ENCODE measurements at places on chromosomes 1 and 21.

DNA sequence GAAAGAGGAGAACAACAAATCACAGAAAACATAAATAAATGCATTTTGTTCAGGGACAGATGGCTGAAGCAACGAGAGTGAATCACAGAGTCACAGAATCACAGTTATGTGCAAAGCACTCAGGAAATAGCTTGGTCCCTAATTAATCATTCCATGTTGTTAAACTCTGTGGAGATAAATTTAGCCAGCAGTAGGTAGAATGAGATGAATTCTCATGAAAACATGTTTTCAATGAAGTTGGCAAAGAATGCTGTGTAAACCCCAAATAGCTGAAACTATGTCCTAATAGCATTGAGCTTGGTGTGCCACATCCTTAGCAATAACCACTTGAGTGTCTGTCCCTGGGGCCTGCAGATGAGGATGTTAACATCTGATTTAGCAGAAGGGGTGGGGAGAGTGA, 20.4 kb downstream of the LEPR start:
- DNase-seq: no peak

GRCh38 chr1:82260666-82261065, 459.9 kb downstream of the ADGRL2 start:
- DNase-seq: no peak

- DNase-seq: no peak
Observed at GRCh38 chr1:77057994-77058585, 161.1 kb downstream of the PIGK start.

- DNase-seq: no peak
Observed at GRCh38 chr1:13892671-13893325, 192.8 kb downstream of the PRDM2 start.

- DNase-seq: no peak
Observed at GRCh38 chr21:34360488-34361241, 3.1 kb upstream of the KCNE2 start.

GRCh38 chr1:51541313-51542050, 22.4 kb upstream of the EPS15 start:
- no peak for DNase-seq

GRCh38 chr1:245752561-245752960, 597.8 kb downstream of the KIF26B start:
- no peak for DNase-seq

- DNase-seq: no peak
Observed at GRCh38 chr1:50424884-50425375, 1.7 kb upstream of the DMRTA2 start.

GRCh38 chr21:32818411-32818810, 46.9 kb upstream of the PAXBP1 start:
- DNase-seq: no peak

DNA sequence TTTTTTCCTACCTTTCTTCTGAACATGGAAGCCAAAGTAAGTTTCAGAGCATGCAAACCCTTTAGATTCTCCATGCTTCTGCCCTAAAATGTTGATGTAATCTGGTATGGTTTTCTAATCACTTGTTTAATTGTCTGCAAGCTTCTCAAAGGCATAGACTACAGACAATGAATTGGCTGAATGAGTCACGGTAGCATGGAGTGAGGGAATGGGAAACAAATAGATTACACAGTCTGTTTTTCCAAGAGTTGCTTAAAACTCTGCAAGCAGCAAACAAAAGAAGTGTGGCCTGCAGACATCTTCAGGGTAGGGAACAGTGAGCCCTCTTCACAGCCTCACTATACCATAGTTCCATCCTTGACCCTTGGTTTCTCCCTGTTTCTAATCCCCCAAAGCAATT, 326.0 kb downstream of the BARHL2 start:
- no peak for DNase-seq

GRCh38 chr1:63931468-63931867, 157.7 kb downstream of the ROR1 start:
- no peak for DNase-seq

GRCh38 chr1:180522213-180522515, 19.8 kb upstream of the ACBD6 start:
- DNase-seq: no peak

GRCh38 chr1:14804626-14805025, 206.1 kb downstream of the KAZN start:
- no peak for DNase-seq

DNA sequence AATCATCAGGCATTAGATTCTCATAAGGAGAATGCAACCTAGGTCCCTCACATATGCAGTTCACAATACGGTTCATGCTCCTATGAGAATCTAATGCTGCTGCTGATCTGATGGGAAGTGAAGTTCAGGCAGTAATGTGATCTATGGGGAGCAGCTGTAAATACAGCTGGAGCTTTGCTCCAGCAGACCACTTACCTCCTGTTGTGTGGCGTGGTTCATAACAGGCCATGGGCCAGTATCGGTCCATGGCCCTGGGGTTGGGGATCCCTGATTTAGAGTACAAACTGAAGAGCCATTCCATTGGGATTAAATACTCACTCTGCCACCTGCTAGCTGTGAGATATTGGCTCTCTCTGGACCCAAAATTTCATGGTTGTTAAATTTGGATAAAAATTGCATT, 244.6 kb upstream of the POGK start:
- no peak for DNase-seq

DNA sequence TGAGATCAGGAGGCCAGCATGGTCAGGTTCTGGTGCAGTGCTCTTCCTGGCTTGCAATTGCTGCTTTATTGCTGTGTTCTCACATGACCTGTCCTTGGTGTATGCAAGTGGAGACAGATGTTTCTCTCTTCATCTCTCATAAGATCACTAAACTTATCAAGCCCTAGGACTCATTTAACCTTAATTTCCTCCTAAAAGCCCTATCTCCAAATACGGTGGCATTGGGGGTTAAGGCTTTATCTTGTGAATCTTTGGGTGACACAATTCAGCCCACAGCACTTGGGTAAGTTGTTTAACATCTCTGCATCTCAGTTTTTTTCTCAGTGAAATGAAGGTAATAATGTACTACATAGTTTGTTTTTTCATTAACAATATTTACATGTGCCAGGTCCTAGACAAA, 152.4 kb downstream of the RWDD3 start:
- no peak for DNase-seq

DNA sequence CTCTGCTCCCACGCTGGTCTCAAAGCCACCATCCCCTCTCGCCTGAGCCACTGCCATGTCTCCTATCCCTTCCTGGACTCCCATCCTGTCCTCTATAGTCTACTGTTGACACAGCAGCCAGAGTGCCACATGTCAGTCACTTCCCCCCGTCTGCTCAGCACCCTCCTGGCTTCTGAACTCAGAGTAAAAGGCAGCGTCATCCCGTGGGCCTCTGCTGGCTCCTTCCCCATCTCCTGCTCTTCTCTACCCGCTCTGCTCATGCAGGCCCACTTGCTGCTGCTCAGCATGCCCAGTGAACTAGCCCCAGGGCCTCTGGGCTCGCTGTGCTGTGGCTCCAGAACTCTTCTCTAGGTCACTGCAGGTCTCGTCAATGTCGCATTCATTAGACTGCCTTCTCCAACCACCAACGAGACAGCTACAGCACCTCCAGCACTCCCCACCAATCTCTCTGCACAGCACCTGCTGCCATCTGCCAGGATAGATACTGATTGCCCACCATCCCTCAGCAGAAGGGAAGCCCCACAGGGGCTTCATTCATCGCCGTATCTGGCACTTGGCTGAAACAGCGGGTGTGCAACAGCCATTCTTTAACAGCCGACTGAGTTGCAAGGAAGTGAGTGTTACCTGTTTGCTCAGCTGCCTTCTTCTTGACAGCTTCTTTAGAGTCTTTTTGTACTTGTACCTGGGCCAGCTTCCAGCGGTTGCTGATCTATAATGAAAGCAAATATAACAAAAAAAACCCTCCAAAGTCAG, 11.8 kb upstream of the SRM start:
- no peak for DNase-seq

DNA sequence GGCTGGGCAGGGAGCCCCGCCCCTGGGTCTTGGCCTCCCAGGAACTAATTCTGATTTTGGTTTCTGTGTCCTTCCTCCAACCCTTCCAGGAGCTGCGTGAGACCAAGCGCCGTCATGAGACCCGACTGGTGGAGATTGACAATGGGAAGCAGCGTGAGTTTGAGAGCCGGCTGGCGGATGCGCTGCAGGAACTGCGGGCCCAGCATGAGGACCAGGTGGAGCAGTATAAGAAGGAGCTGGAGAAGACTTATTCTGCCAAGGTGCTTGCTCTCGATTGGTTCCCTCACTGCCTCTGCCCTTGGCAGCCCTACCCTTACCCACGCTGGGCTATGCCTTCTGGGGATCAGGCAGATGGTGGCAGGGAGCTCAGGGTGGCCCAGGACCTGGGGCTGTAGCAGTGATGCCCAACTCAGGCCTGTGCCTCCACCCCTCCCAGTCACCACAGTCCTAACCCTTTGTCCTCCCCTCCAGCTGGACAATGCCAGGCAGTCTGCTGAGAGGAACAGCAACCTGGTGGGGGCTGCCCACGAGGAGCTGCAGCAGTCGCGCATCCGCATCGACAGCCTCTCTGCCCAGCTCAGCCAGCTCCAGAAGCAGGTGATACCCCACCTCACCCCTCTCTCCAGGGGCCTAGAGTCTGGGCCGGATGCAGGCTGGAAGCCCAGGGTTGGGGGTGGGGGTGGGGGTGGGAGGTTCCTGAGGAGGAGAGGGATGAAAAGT, 18.5 kb upstream of the SEMA4A start:
- no peak for DNase-seq

DNA sequence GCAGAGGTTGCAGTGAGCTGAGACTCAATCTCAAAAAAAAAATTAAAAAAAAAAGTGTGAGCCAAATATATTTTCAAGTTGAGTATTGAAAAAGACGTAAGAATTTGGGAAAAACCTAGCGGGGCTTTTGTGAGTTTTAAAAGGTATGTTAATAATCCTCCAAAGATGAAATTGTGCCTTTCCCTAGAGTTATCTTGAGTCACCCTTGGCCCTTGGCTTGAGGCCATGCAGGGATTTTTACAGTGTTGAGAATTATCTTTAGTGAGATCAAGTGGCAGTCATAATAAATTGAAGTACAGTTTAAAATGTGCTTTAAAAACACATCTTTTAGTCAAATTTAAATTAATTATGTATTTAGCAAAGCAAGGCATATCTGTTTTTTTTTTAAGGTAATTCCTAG, 32.7 kb downstream of the PPP2R5A start:
- DNase-seq: no peak

DNA sequence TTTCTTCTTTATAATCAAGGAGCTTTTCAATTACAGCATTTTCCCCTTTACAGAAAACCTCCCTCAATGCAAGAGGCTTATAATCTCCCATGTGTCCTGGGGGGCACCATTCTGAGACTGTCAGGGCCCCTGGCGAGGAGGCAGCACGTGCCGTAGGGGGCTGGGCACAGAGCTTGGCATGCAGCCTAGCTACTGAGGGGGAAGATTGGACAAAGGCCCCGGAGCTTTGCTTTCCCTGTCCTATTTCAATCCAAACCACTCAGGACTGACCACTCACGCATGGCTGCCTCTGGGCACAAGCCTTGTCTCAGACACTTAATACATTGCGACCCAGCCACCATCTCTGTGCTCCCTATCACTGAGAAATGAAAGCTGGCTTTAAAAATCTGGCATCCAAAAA, 2.8 kb upstream of the RAP1GAP start:
- no peak for DNase-seq

DNA sequence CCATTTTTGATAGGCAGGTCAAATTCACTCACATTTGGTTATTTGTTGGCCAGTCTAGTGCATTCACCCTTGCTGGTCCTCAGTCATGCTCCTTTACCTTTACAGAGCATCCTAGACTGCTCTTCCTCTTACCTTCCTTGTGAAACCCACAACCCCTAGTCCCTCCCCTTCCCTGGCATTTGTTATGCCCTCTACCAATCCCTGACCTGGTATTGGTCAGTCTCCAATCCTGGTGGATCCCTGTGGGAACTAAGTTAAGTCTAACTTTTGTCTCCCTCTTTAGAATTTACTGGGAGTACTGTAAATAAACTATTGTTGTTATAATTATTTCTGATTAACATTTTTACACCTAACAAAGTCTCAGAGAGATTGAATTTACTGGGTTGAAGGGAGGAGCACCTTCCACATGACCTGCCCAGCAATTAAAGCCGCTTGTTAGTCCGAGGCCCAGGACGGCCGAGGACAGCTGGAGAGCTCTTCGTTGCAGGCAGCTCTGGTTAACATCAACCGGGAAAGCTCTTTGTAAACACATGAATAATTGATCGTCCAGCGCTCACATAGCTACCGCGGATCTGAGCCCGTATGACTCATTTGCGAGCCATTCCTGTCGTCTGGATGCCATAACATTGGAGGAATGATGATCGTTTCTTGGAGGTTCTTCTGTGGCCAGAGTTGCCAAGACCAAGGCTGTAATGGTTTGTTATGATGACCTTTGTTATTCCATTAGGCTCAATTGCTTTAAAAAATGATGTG, 31.9 kb downstream of the MTARC1 start:
- DNase-seq: no peak

DNA sequence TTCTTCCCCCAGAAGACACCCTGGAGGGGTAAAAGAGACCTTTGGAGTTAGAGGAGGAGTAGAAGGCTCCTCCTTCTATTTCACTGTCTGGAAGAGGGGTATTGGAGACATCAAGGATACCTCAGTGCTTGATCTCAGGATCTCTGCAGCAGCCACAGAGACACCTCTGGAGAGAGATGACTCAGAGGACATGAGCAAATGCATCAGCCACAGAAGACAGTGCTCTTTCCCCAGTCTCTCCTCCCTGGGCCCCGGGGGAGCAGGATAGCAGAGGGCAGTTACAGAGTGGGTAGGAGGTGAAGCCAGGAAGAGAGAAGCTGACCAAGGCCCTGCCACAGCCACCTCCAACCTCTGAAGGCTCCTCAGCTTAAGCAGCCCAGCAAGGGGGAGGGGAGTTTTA, 15.3 kb upstream of the TEDDM1 start:
- no peak for DNase-seq

- no peak for DNase-seq
Observed at GRCh38 chr1:117657031-117657430, 51.2 kb downstream of the TENT5C start.

GRCh38 chr1:108881369-108881768, 4.6 kb downstream of the GPSM2 start:
- no peak for DNase-seq

GRCh38 chr21:43751955-43752591, 24.0 kb downstream of the CSTB start:
- no peak for DNase-seq

DNA sequence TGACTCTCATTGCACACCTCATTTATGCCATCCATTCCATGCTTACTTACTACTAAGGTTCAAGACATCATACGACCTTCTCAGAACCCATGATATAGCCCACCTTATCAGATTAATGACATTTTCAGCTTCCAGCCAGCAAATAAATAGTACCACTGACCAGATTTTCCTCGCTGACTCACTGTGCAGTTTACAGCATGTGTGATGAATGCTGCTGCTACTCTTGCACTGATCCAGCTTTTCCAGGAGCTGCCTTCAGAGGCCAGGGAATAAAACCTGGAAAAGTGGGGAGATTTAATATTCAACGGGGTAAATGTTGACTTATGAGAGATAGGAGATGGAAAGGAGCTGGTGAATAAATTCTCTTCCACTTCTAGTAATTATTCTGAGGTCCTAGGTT, 247.1 kb downstream of the COL11A1 start:
- DNase-seq: no peak

- DNase-seq: no peak
Observed at GRCh38 chr21:34989337-34990151, 59.6 kb downstream of the RUNX1 start.

Measured in T-helper 2 cell (primary cell).